ENCODE measurements at places on chromosomes 4 and X. TPM values are rescaled to one million over a fixed set of nuclear protein-coding genes. Genes with fewer than 3 reads are reported as not detected.

GRCh38 chrX:138986235-138986634 lies 274.7 kb upstream of the FGF13 start:
- no peak for DNase-seq

DNA sequence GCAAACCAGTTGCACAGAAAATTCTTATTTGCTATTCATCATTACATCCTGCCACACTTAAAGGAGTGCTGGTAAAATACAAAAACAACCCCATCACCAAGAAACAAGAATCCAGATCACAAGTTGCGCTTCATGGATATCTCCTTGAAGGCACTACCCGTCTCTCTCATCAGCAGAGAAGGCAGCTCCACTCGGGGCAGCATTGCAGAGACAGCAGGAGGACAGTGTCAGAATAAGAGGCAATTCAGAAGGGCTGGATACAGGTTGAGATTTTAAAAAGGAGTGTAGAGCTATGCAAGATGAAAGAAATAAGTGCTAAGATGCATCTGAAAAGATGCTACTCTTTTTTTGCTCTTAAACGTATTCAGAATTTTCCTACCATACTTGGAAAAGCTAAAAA lies 71.4 kb downstream of the LDB2 start:
- DNase-seq = no peak

- DNase-seq = no peak
Measured at GRCh38 chrX:15714529-15714928, 23.5 kb upstream of the CA5B start.

DNA sequence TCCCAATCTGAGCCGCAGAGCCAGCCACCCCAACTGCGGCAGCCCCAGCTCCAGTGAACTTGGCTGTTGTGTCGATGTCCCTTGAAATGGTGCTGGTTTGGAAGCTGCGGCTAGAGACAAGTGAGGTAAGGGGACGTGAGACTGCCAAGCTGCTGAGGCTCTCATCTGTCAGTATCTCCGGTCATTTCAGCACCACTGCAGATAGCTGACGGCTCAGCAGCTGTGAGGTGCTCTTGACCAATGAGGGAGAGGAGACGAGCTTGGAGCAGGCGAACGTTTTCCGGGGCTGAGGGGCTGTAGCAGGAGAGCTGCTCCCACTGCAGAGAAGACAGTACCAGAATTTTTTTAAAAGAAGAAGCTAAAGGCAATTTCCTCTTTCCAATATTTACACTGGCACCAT lies 175.5 kb upstream of the CASK start:
- DNase-seq = no peak

DNA sequence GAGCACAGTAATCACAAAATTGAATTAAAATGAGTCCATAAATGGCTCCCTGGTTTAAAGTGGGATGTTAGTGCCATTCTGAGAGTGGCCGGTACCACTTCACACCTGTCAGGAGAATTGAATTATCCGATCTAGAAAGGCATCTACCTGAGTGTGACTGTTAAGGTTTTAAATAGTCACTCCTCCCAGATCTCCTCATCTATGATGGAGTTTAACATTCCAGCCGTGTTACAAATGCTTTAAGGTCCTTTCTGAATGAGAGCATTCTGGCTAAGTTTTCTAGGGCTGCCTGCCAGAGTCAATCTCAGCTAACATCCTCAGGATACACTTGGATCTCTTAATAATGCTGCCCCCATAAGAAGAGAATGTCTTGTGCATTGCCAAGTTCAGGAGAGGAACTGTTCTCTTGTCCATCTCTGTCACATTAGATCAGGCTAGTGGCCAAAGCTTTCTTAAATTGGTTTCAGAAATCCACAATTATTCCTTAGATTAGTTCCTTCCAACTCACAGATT lies 231.1 kb downstream of the SLC39A8 start:
- DNase-seq = no peak

DNA sequence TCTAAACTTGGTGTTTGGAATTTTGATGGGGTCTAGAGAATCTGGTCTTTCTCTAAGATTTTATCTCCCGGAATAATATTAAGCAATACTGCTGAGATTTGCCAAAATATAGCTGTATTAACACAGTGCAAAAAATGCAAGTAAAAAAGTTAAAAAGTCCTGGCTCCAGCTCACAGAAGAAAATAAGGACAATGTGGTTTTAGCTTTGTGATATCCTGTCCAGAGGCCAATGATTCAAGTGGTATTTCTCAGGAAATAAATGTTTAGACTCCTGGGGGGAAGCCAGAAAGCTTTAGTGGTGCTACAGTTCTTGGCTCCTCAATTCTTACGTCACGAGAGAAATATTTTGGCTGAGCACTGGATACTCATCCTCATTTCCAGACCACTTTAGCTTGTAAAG lies 40.9 kb upstream of the IL13RA2 start:
- no peak for DNase-seq

GRCh38 chr4:81260443-81261101 lies 45.5 kb upstream of the PRKG2 start:
- no peak for DNase-seq

DNA sequence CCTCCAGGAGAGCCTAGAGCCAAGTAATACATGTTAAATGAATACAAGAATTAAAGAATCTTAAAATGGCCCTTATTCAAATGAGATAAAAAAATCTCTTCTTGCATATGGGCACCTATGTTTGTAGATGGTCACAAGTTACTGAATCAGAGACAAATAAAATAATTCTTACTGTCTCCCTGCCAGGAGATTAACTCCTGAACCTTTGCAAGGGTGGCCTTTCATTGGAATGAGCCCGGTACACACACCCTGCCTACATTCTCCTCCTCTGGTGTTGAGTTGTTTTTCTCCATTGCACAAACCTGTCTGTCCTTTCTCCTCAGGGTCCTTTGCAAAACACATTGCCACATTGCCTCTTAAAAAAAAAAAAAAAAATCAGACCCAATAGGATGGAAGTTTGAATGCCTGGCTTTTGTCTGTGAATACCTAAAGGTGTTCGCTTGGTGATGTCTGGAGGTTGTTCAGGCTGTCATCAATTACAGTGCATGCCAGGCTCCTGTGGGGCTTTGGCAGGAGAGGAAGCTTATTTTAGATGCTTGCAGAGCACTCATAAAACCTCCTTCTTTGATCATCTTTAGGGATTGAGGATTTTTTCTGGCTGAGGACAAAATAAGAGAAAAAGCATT lies 8.3 kb upstream of the TMEM154 start:
- DNase-seq = no peak

DNA sequence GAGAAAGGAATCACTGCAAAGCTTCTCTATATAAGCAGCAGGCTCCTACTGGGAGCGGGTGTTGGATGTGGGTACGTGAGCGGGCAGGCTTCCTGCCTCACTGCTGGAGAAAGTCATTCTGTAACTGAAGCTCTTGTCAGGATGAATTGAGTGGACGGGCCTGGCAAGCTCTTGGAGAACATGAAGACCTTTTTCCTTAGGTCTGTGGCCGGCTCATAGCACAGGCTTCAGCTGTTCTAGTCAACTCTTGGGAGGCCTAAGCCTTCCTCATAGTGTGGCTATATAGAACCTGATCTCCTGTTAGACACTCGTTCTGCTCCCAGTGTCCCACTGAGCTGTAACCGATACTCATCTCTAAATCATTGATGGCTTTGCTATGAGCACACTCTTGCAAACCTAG lies 108.2 kb upstream of the GPC4 start:
- DNase-seq = no peak

DNA sequence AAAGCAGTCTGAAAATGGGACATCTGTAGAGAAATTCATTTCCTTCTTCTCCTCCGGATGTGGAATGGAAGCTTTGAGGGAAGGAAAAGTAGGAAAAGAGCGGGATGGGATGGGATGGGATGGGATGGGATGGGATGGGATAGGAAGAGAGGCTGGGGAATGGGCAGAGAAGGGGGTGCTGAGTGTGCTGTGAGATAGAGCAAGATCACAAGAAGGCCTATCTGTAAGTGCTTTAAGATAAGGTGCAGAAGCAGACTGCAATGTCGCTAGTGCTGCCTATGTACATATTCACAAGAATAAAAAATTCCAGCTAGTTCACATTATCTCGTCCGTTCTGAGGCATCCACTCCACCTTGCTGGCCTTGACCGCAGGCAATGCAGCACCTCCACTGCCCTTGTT lies 86.2 kb downstream of the IRF2 start:
- no peak for DNase-seq

C4orf50 gene
- total RNA-seq = 0.07 TPM

PNMA5 gene
- total RNA-seq = not detected

MAB21L2 gene
- not detected for total RNA-seq

Data from Caki2 (cell line).